ENCODE measurements at places on chromosomes 1 and 21.

DNA sequence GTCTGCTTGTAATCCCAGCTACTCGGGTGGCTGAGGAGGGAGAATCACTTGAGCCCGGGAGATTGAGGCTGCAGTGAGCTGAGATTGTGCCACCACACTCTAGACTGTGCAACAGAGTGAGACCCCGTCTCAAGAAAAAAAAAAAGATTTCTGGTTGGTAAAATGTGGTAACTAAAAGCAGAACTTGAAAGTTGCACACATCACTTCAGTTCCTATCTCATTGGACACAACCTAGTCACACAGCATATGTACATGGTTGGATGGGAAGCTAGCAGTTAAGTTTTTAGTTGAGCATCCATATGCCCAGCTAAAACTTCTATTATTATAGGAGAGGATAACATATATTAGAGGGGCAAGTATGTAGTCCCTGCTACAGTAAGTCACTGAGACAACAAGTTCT is 22.1 kb downstream of the BCAS2 start:
- no peak for DNase-seq

DNA sequence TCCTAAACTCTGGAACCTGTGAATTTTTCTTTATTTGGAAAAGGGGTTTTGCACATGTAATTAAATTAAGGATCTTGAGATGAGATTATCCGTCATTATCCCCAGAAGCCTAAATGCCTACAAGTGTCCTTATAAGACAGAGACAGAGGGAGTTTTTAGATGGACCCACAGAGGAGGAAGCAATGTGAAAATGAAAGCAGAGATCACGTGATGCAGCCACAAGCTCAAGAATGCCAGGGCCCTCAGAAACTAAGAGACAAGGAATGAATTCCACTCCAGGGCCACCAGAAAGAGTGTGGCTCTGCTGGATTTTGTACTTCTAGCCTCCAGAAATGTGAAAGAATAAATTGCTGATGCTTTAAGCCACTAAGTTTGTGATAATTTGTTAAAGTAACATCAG is 183.6 kb upstream of the UBE2U start:
- no peak for DNase-seq

- DNase-seq = no peak
Observed at GRCh38 chr21:34344584-34344983, 19.2 kb upstream of the KCNE2 start.

DNA sequence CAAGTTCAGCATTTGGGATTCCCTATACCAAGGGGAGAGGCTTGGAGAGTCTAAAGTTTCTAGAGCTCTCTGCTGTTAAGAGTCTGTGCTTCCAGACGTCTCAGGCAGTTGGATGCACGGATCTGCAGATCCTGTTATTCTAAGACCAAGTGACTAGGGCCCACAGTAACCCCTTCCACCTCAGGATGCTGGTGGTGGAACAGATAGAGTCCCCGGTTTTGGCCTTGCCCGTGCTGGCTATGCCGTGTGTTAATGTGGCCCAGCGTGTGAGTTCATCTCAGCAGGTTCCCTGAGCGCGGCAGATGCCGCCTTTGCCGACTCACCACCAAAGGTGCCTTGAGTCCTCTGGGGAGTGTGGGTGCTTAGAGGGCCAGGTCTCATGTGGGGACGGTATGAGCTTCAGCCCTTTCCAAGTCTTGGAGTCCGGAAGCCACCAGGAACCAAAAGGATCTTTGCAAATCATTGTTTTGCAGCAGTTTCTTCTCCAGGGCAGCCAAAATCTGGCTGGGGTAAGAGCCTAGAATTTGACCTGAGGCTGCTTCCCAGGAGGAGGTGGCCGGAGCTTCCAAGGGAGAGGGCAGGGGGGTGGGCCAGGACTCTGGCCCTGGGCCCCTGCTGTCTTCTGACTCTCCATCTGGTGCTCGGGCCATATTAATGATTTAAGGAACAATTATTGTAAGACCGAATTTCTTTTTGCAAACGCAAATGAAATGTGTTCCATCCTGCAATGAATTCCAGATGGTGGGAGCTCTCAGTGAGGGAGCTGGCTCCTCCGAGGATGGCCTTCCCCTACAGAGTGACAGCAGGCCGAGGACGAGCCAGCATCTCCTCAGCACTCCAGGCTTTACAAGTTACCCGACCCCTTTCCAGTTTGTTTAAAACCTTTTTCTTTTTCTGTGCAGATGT is 205.7 kb downstream of the FOXD2 start:
- DNase-seq = no peak

- DNase-seq = no peak
Observed at GRCh38 chr1:171600862-171601261, 21.2 kb upstream of the MYOCOS start.
